ENCODE measurements at places on chromosomes 3 and 15.

- no peak for DNase-seq
These were observed 21.0 kb downstream of the TMEM158 start for GRCh38 chr3:45205126-45205525.

- no peak for DNase-seq
These were observed 40.0 kb downstream of the ARRDC4 start for GRCh38 chr15:98000249-98001203.

- DNase-seq: no peak
These were observed 999 bp downstream of the ZNF280D start for GRCh38 chr15:56732135-56732885.

- peak; percentile 32 for DNase-seq
These were observed 3.8 kb downstream of the AMIGO3 start for GRCh38 chr3:49715611-49716121.

GRCh38 chr3:182420741-182421140 is 372.6 kb upstream of the ATP11B start:
- DNase-seq: no peak

DNA sequence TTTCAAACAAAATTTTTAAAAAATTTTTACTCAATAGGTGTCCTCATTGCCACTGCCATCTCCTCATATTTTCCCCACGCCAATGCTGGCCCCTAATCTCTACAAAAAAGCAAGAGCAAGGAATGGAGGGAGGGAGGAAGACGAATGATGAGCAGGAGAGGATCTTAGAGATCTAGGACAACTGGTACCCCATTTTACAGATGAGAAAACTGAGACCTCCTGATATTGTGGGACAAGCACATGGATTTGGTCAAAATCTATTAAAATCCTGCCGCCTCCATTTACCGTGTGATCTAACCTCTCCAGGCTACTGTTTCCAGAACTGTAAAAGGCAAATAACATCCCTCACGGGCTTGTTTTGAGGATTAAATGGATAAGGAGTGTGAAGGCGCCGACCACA is 4.6 kb downstream of the HEG1 start:
- no peak for DNase-seq

DNA sequence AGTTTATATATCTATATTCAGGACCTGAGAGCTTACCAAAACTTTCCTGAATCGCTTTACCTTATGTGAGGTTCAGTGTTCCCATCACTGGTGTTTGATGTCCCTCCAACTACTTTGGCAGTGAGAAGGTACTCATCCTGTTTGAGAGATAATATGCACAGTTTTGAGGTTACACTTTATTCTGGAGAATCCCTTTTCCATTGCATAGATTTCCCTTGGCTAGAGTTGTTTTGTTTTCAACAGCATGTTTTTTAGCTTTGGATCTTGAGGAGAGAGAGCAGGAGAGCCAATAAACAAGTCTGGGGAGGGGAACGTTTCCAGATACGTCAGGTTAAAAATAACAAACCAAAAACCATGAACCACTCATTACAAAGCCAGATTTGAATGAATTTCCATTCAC is 33.6 kb downstream of the CD200 start:
- DNase-seq: no peak

- DNase-seq: no peak
These were observed 12.3 kb upstream of the DENND4A start for GRCh38 chr15:65804252-65804931.

- DNase-seq: no peak
These were observed 105.6 kb downstream of the GTPBP8 start for GRCh38 chr3:113096188-113096892.

GRCh38 chr15:96358001-96358801 is 27.7 kb downstream of the NR2F2 start:
- DNase-seq: peak; percentile 47
